ENCODE measurements at places on chromosomes 5 and 9. TPM values are rescaled to one million over a fixed set of nuclear protein-coding genes. Genes with fewer than 3 reads are reported as not detected.

The CDX1 gene
- 0.08 TPM for polyA plus RNA-seq

The LNPEP gene
- polyA plus RNA-seq = 4.3 TPM

The HNRNPAB gene
- polyA plus RNA-seq = 146 TPM

The CEMIP2 gene
- polyA plus RNA-seq = 5.5 TPM

The FOXD4L3 gene
- not detected for polyA plus RNA-seq

The SH3GL2 gene
- polyA plus RNA-seq = 0.04 TPM

The ERAP2 gene
- polyA plus RNA-seq = 0.64 TPM

The SAPCD2 gene
- 7.5 TPM for polyA plus RNA-seq

The PDCD1LG2 gene
- 0.18 TPM for polyA plus RNA-seq

The NAIP gene
- 1.8 TPM for polyA plus RNA-seq

The PHYHD1 gene
- 39.5 TPM for polyA plus RNA-seq

The CNOT6 gene
- 6.8 TPM for polyA plus RNA-seq

The FGF18 gene
- polyA plus RNA-seq = 0.18 TPM

The SLC36A2 gene
- not detected for polyA plus RNA-seq

The MARCOL gene
- not detected for polyA plus RNA-seq

The STK10 gene
- polyA plus RNA-seq = 7.7 TPM

The FAM120A gene
- 32.1 TPM for polyA plus RNA-seq

The SCGB3A1 gene
- 6.1 TPM for polyA plus RNA-seq

The PHPT1 gene
- 101 TPM for polyA plus RNA-seq

The C8G gene
- 1.8 TPM for polyA plus RNA-seq

The MCTP1 gene
- polyA plus RNA-seq = 0.92 TPM

The PIK3R1 gene
- polyA plus RNA-seq = 5.0 TPM

The CCL27 gene
- 0.16 TPM for polyA plus RNA-seq

The AK6 gene
- 27.8 TPM for polyA plus RNA-seq

The CTNNAL1 gene
- 15.0 TPM for polyA plus RNA-seq

The CRHBP gene
- polyA plus RNA-seq = 0.19 TPM
